ENCODE measurements at places on chromosomes 3 and 15.

GRCh38 chr3:23390446-23390845 lies 187.3 kb downstream of the UBE2E2 start:
- no peak for DNase-seq

- DNase-seq: no peak
Observed at GRCh38 chr3:430186-430585, 233.6 kb downstream of the CHL1 start.

DNA sequence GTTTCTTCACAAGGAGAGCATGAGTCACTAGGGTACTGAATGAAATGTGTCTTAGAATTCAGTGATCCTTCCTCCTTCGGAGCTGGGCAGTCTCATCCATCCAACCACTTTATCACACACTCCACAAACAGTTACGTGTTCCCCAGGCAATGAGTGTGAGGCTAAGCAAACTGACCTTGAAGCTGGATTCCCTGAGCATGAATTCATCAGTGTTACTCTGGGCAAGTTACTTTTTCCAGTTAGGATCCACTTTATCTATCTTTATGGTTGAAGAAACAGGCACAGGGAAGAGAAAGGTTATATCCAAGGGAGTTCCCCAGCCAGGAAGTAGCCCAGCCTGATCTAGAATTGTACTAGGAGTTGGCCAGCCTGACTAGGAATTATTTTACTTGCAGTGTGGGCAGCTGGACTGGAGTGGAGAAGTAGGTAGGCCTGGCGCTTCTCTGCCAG lies 17.1 kb upstream of the GCNT3 start:
- DNase-seq: no peak

DNA sequence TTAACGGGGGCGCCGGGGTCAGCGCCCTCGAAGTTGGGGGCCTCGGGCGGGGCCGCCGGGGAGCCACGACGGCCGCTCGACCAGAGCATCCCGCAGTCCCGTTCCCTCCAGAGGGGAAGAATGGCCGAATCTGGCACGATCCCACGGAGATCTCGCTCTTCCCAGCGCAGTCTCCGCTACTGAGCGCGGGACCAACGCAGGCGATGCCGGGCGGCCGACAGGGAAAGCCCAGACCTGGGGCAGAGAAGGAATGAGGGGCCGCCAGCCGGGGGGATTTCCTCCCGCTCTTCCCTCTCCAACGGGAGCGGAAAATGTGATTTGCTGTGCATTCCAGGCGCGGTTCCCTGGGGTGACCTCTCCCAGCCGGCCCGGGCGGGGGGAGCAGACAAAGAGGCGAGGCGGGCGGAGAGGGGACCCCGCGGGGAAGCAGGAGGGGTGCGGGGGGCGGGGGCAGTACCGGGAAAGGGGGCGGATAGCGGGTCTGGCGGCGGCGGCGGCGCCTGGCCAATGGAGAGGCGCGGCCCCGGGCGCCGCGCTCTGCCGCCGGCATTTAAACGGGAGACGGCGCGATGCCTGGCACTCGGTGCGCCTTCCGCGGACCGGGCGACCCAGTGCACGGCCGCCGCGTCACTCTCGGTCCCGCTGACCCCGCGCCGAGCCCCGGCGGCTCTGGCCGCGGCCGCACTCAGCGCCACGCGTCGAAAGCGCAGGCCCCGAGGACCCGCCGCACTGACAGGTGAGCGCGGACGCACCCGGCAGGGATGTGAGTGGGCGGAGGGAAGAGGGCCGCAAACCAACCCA lies at the start of gene GREM1:
TSS of gene GREM1 (plus strand) at position 579 of the 801 bp plus-strand sequence. CDS start 12,687 bp downstream, outside the sequence.
- no peak for DNase-seq

- no peak for DNase-seq
Observed at GRCh38 chr3:66265649-66266048, 44.8 kb downstream of the SLC25A26 start.

Data from NCI-H345 (cell line).